ENCODE measurements at places on chromosomes 6 and 20. TPM values are rescaled to one million over a fixed set of nuclear protein-coding genes. Genes with fewer than 3 reads are reported as not detected.

The CLPSL2 gene
- not detected for total RNA-seq

The MYBL2 gene
- total RNA-seq, result 109 TPM

The GCLC gene
- total RNA-seq, result 16.2 TPM

- DNase-seq, result no peak
Measured at GRCh38 chr6:135096403-135097130, 41.9 kb upstream of the HBS1L start.

Measured in natural killer cell treated with Interleukin-12 subunit alpha and Interleukin-12 subunit beta and Interleukin-15 and Interleukin-18, amount 100 ng/mL, for 72 hours (primary cell).